Neural progenitor cell (in vitro differentiated cells): ENCODE measurements at places on chromosomes 1 and 21.

DNA sequence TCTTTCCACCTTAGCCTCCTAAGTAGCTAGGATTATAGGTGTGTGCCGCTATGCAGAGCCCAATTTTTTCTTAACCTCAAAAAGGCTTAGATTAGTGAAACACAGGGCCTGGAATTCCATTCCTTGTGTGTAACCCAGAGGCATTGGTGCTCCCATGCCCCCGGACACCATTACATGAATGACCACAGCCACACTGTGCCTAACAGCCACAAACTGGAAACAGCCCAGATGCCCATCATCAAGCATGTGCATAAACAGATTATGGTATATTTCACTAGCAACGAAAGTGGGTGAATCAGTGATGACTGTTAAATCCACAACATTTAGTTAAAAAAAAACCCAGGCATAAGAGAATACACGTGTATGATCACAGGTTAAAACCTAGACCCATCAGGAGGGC, 24.4 kb downstream of the ADAM30 start:
- no peak for DNase-seq

DNA sequence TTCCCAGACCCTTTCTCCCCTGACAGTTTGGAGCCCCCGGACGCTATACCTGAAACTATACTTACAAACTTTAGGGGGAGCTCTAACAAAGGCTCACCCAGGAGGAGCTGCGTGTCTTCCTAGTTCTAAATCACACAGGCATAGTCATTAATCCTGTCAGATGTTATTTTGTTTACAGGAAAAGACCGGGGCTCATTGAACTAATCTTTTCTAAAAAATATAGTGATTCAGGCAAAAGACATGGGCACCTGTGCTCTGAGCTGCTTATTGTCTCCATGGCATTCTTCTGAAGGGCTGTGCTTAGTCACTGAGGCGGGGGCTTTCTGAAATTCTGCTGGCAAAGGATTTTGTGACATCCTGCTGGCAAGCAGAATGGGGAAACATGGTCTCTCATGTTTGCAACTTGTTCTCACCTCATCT, 1577.0 kb downstream of the NCAM2 start:
- peak; percentile 71 for DNase-seq

- no peak for DNase-seq
These were observed 24.6 kb upstream of the MYSM1 start for GRCh38 chr1:58724483-58724882.

GRCh38 chr21:44802396-44803153, 955 bp upstream of the UBE2G2 start:
- DNase-seq = peak; percentile 72

GRCh38 chr1:51973587-51974474, 16.7 kb downstream of the RAB3B start:
- DNase-seq = no peak

DNA sequence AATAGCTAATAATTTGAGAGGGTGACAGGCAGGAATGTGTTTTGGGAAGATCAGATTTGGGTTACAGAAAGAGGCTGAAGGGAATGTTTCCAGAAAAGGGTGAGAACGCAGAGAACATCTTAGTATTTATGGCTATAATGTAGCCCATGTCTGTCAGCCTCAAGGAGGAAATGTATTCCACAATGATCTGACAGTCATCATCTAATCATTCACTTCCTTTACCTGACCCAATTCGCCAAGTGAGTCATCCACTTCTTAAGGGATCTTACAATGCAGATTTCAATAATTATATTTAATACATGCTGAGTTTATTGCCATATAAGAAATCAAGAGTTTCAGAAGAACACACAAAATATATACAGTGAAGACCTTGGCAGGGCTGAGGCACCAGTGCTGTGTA, 10.8 kb downstream of the TRIM45 start:
- DNase-seq = no peak

- DNase-seq = no peak
These were observed 33.1 kb upstream of the LMX1A start for GRCh38 chr1:165389609-165390008.

- DNase-seq = peak; percentile 7
These were observed 70.1 kb upstream of the PTBP2 start for GRCh38 chr1:96651517-96651916.

DNA sequence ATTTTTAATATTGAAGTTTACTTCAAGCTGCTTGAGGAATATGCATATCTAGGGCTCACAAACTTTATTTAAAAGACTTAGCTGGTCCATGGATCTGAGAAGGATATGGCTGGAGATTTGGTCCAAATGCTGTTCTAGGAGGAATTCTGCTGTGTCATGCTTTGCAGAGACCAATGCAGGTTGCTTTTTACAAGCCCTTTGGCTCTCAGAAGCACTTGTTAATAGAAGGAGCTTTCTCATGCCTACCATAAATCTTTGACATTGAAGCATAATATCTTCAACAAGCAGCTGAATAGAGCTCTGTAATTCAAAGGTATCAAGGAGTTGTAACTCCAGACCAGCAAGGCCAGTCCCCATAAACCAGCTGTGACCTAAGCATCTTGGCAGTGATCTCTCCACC, 299.1 kb downstream of the HHAT start:
- DNase-seq = no peak

GRCh38 chr1:51234721-51235425, 1.2 kb upstream of the RNF11 start:
- DNase-seq = no peak
